ENCODE measurements at places on chromosomes 5 and 9.

DNA sequence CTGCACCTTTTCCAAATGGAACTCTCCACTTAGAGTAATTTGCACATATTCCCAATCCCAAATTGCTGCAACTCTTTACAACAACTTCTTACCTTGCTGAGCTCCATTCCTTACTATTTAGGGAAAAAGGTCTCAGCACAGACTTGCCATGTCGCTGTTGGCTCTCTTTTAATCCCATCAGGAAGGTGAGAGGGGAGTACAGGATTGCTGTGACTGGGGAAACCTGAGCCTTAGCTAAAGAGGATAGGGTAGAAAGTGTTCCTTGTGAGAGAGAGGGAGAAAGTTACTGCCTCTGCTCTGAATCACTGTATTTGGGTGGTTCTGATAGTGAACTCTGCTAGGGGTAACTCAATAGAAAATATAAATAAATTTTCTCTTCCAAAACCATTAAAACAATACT lies 43.7 kb upstream of the GABRA1 start:
- no peak for DNase-seq

- no peak for DNase-seq
Measured at GRCh38 chr9:18393340-18394130, 80.4 kb upstream of the ADAMTSL1 start.

DNA sequence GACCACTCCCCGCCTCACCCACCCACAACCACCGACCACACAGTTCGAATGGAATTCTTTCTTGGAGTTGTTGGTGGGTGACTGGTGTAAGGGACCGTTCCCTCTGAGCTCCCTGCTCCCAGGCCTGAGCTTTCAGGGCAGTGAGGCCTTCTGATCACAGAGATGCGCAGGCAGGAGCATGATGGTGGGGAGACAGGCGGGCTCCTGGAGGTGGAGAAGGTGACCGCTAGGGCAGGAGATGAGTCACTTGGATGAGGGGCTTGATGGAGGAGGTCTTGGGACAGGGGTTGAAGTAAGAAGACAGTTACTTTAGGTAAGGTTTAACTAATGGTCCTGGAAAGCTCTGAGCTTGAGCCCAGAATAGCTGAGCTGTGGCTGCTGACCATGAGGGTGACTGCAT lies 88.5 kb downstream of the HSPA4 start:
- DNase-seq = no peak

GRCh38 chr5:57431759-57432158 lies 50.9 kb downstream of the ACTBL2 start:
- no peak for DNase-seq

DNA sequence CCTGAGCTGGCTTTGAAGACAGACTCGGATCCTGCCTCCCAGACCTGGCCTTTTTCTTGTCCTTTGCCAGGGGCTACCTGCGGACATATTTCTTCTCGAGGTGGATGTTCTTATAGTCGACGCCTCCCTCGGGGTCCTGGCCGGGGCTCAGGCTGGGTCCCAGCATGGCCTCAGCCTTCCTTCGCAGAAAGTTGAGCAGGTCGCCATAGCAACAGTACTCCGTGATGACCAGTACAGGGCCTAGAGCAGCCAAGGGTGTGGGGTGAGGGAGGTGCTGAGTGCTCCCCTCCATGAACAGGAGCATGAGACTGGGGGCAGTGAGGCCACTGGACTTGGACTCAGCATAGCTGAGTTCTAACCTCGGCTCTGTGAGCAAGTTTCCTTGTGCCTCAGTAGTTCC lies 26.7 kb downstream of the CSF1R start:
- no peak for DNase-seq

DNA sequence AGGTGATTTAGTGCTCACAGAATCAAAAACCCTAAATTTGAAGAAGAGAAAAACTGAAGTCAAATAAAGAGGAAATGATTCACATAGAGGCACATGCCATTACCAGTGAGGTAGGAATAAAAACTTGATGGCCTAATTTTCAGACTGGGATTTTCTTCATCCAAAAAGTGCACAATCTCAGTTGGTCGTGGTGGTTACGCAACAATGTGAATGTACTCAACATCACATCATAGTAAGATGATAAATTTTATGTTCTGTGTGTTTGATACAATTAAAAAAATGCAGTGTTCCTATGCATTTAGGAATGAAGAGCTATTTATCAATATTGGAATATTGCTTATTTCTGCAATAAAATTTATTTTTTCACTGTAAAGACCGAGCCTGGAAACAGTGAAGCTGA lies 60.7 kb downstream of the SV2C start:
- no peak for DNase-seq

- DNase-seq = no peak
Measured at GRCh38 chr9:27453860-27454553, 70.1 kb upstream of the IFNK start.

DNA sequence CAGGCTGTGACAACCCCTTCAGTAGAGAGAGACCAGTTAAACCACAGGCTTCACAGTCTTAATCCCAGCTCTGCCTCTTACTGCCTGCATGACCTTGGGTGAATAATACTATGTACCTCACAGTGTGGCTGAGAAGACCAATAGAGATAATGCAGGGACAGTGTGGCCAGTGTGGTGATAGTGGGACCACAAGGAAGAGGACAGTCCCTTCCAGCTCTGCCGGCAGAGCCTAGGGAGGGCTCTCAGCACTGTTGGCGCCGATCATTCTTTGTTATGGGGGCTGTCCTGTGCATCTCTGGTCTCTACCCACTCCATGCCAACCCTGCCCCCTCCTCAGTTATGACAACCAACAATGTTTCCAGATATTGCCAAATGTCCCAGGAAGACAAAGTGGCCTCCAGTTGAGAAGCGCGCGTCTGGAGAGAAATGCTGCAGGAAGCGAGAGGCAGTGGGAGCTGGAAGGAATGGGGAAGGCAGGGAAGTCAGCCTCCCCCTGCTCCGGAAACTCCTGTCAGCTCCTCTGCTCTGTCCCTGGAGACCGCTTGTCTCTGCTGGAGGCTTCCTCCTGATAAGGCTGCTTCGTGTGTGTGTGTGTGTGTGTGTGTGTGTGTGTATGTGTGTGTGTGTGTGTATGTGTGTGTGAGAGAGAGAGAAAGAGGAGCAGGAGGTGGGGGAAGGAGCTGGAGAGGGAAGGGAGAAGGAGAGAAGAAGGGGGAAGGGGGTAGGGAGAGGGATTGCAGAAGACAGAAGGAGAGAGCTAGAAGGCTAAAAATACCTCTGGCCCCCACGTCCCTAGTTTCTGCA lies 31.8 kb upstream of the FABP6 start:
- DNase-seq = no peak

GRCh38 chr5:179505636-179506261 lies 44.6 kb upstream of the RUFY1 start:
- no peak for DNase-seq

- DNase-seq = no peak
Measured at GRCh38 chr9:98983295-98984268, 39.9 kb downstream of the COL15A1 start.

- no peak for DNase-seq
Measured at GRCh38 chr9:37994639-37995347, 74.2 kb downstream of the SHB start.

Data from stimulated activated CD4-positive, alpha-beta T cell treated with anti-CD3 and anti-CD28 coated beads, Interleukin-4, amount 100 ng/mL, for 4 hours (primary cell).